ENCODE measurements at places on chromosomes 2 and 18.

- peaks cover 15% of the 10 kb centered on the region for H3K27me3 ChIP-seq
- no peak overlapping the region for H3K27ac ChIP-seq
- H3K4me1 ChIP-seq = no peaks in the 10 kb centered on the region
- no peaks in the 10 kb centered on the region for H3K36me3 ChIP-seq
- H3K4me3 ChIP-seq = no peak overlapping the region
- no peak for ATAC-seq
Measured at GRCh38 chr18:32383050-32383819, 87.4 kb downstream of the GAREM1 start.

GRCh38 chr18:59696311-59697235, 650 bp downstream of the CCBE1 start:
- H3K27me3 ChIP-seq = peaks cover 55% of the 10 kb centered on the region
- H3K4me1 ChIP-seq = peaks cover 4% of the 10 kb centered on the region
- no peaks in the 10 kb centered on the region for H3K36me3 ChIP-seq
- no peak overlapping the region for H3K4me3 ChIP-seq
- no peak for ATAC-seq
- no peak overlapping the region for H3K27ac ChIP-seq

DNA sequence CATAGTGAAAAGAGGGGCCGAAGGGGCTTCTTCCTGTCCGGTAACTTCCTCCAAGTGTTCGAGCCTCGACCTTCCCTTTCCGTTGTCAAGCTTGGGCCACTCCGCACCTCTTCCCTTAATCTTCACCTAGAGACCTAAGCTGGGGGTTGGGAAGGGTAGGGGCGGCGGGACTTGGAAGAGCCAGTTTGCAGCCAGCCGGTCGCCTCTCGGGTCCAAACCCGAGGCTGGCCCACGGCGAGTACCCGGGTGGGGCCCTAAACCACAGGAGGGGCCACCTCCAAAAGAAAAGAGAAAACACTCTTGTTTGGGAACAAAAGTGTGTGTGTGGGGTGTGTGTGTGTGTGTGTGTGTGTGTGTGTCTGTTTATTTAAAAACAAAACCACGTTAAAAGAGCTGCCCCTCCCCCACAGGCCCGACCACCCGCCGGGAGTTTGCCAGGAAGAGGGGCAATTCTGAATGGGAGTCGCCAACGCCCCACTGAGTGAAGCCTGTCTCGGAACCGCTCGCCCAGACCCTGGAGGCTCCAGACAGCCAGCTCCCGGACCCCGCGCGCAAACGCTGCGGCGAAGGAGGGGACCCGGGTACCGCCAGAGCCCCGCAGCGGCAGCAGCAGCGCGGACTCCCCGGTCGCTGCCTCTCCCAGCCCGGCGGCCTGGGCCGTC, 488 bp upstream of the RHOB start:
- no peaks in the 10 kb centered on the region for H3K4me1 ChIP-seq
- H3K4me3 ChIP-seq = peak overlapping the region; percentile 79
- no peak for ATAC-seq
- no peak overlapping the region for H3K27ac ChIP-seq
- peaks cover 11% of the 10 kb centered on the region for H3K27me3 ChIP-seq

DNA sequence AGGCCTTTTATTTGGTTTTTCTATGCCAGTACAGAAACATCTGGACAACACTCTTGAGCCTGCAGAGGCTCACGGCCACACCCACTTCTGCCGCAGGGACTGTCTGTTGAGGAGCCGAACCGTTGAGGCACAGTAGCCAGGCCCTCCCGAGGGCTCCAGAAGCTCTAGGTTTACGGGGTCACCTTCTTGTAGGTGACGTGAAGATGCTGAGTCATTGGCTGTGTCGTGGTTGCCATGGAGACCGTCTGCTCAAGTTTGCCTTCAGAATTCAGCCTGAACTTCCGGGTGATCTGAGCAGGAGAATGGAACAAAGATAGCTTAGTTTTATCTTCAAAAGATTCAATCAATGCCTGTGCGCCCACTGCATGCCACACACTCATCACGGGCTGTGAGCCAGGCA, 25.9 kb downstream of the BOK start:
- no peak overlapping the region for H3K4me3 ChIP-seq
- H3K27ac ChIP-seq = no peak overlapping the region
- H3K4me1 ChIP-seq = no peaks in the 10 kb centered on the region
- no peaks in the 10 kb centered on the region for H3K27me3 ChIP-seq
- no peak for ATAC-seq

- no peaks in the 10 kb centered on the region for H3K27me3 ChIP-seq
- no peak for ATAC-seq
- peak overlapping the region; percentile 10 for H3K27ac ChIP-seq
Measured at GRCh38 chr2:99414566-99414965, 75.3 kb downstream of the REV1 start.

DNA sequence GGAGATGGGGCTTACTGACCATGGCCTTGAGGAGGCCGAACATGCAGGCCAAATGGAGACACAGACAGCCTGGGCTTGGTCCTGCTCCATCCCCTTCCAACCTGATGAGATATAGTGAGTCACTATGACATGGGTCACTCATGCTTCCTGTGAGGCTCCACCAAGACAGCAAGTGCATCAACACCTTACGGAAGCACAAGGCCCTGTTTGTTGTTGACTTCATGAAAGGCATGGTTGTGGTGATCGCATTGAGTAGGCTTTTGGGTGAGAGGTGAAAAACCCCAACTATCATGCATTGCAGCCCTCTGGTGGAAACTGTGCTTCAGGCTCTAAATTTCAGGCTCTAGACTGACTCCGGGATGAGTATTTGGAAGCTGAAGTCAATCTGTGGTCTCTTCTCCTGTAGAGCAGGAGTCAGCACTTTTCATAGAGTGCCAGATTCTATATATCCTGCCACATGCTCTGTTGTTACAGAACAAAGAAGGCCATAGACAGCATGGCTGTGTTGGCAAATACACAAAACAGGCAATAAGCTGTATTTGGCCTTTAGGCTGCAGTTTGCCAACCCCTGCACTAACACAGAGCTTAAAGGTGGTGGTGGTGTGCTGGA, 10.1 kb downstream of the IL37 start:
- peaks cover 6% of the 10 kb centered on the region for H3K27me3 ChIP-seq
- ATAC-seq = peak; percentile 74
- H3K4me1 ChIP-seq = peaks cover 6% of the 10 kb centered on the region

GRCh38 chr18:28952339-28952738, 775.4 kb upstream of the CDH2 start:
- H3K36me3 ChIP-seq = no peaks in the 10 kb centered on the region
- H3K27me3 ChIP-seq = no peaks in the 10 kb centered on the region
- H3K27ac ChIP-seq = no peak overlapping the region
- no peak overlapping the region for H3K4me3 ChIP-seq
- no peaks in the 10 kb centered on the region for H3K4me1 ChIP-seq

DNA sequence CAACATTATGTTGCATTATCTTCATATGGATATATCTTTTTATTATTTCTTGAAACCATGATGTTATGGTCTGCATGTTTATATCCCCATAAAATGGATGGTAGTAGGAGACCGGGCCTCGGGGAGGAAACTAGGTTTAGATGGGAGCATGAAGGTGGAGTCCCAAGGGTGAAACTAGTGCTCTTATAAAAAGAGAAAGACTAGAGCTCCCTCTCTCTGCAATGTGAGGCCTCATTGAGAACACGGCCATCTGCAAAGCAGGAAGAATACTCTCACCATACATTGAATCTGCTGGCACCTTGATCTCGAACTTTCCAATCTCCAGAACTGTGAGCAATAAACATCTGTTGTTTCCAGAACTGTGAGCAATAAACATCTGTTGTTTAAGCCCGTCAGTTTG, 64.0 kb downstream of the NXPH2 start:
- H3K27ac ChIP-seq = no peak overlapping the region
- H3K4me1 ChIP-seq = no peaks in the 10 kb centered on the region
- H3K4me3 ChIP-seq = no peak overlapping the region
- no peaks in the 10 kb centered on the region for H3K36me3 ChIP-seq

DNA sequence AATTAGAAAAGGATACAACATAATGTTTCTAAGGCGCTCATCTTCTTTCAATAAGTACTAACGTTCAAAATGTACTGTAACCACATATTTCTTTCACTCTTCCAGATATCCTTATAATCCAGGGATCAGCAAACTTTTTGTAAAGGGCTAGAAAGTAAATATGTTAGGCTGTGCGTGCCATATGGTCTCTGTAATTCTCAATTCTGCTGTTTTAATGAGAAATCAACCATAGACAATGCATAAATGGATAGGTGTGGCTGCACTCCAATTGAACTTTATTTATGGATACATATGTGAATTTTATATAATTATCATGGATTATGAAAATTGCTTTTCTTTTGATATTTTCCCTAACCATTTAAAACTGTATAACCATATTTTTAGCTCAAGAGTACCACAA, 459.4 kb downstream of the EPHA4 start:
- H3K27me3 ChIP-seq = no peaks in the 10 kb centered on the region
- H3K27ac ChIP-seq = no peak overlapping the region
- no peaks in the 10 kb centered on the region for H3K36me3 ChIP-seq
- no peak for ATAC-seq
- H3K4me1 ChIP-seq = no peaks in the 10 kb centered on the region

GRCh38 chr2:95274291-95275150, at the start of gene PROM2:
Gene PROM2 (plus strand): TSS chr2:95274449. CDS start chr2:95274586, 137 bp downstream.
- no peak for ATAC-seq
- peaks cover 4% of the 10 kb centered on the region for H3K27me3 ChIP-seq
- H3K27ac ChIP-seq = no peak within 1 kb of the TSS
- H3K36me3 ChIP-seq = no peaks in the 10 kb centered on the region
- H3K4me1 ChIP-seq = no peaks in the 10 kb centered on the region

DNA sequence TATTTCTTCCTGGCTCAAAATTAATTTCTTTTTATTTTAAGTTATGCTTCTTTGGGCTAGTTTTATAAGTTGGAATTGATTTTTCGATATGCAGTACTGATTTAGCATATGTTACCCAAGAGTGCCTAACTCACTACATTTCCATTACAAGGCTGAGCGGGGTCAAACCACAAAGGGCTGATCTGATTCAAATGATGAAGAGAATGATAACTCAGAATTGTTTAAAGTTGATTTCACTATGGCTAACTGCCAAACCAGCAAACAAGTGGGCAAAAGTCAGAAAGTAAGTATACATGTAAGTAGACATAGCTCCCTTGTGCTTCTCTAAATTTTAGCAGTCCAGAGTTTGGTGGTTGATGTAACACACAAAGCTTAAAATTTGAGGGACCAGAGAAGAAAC, 35.6 kb downstream of the RAD51AP2 start:
- H3K4me3 ChIP-seq = no peak overlapping the region
- no peaks in the 10 kb centered on the region for H3K27me3 ChIP-seq
- H3K27ac ChIP-seq = no peak overlapping the region
- no peak for ATAC-seq

GRCh38 chr2:3780477-3781402, 77.4 kb downstream of the DCDC2C start:
- H3K4me3 ChIP-seq = peak overlapping the region; percentile 39
- no peak overlapping the region for H3K27ac ChIP-seq
- peak; percentile 81 for ATAC-seq
- H3K27me3 ChIP-seq = peaks cover 31% of the 10 kb centered on the region

GRCh38 chr18:37450434-37451132, 115.0 kb downstream of the CELF4 start:
- H3K27me3 ChIP-seq = peaks cover 4% of the 10 kb centered on the region
- no peak overlapping the region for H3K27ac ChIP-seq
- no peak overlapping the region for H3K4me3 ChIP-seq
- no peaks in the 10 kb centered on the region for H3K4me1 ChIP-seq

DNA sequence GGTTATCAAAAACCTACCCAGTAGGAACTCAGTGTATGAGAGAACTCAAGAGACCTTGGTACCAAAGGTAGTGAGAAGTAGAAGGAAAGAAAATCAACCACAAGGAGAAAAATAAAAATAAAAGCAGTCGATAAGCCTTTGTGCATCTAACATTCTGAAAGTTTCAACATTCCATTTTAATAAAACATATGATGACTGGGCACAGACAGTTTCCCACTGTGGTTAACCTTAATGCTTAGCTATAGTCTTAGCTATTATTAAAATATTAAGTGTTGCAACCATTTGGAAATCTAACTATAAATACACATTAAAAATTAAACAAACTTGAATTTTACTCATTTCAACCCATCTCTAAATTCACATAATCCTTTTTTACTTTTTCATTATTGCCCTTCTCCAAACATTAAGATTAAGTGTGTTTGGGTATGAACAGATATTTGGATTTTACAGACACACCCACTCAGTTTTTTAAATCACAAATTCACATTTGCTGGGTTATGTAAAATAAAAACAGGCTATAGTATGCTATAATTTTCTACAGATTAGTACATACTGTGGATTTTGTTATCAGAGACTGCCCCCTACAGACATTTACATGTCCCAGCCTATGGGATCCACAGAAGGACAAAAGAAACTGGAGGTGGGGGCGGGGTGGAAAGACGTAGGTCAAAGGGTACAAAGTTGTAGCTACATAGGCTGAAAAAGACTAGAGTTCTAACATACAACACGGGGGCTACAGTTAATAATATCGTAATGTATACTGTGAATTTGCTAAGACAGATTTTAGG, 32.8 kb downstream of the SRBD1 start:
- H3K27ac ChIP-seq = no peak overlapping the region
- H3K4me3 ChIP-seq = no peak overlapping the region
- H3K27me3 ChIP-seq = no peaks in the 10 kb centered on the region
- peaks cover 31% of the 10 kb centered on the region for H3K36me3 ChIP-seq
- peak; percentile 68 for ATAC-seq
